ENCODE measurements at places on chromosomes 2 and 18. TPM values are rescaled to one million over a fixed set of nuclear protein-coding genes. Genes with fewer than 3 reads are reported as not detected.

DNA sequence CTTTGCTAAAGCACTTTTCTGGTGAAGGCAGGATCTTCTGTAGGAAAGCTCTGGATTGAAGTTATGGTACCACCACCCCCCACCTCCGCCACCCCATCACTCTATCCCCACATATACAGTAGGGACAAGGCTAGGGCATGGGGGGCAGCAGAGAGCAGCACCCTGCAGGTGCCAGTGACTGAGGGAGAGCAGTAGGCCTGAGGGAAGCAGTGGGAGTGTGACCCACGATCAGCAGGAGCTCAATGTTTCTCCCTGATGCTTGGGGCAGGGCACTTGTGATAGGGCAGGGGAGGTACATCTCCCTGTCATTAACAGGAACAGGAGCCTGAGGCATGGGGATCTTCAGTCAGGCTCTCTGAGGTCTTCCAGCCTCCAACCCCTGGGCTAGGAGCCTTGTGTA, 121.6 kb downstream of the ZFP36L2 start:
- H3K4me3 ChIP-seq = no peak overlapping the region
- H3K27ac ChIP-seq = no peak overlapping the region
- no peaks in the 10 kb centered on the region for H3K27me3 ChIP-seq
- no peaks in the 10 kb centered on the region for H3K36me3 ChIP-seq
- DNase-seq = no peak
- H3K4me1 ChIP-seq = peaks cover 11% of the 10 kb centered on the region

Gene CTAGE1
- total RNA-seq = 0.12 TPM

Gene MYOM1
- 0.57 TPM for total RNA-seq

GRCh38 chr2:46118656-46119371, 178.4 kb upstream of the EPAS1 start:
- peak; percentile 52 for DNase-seq
- no peak overlapping the region for H3K27ac ChIP-seq
- H3K36me3 ChIP-seq = no peaks in the 10 kb centered on the region

Gene PLEK
- total RNA-seq = not detected

Gene LIMS3
- total RNA-seq = 3.2 TPM

DNA sequence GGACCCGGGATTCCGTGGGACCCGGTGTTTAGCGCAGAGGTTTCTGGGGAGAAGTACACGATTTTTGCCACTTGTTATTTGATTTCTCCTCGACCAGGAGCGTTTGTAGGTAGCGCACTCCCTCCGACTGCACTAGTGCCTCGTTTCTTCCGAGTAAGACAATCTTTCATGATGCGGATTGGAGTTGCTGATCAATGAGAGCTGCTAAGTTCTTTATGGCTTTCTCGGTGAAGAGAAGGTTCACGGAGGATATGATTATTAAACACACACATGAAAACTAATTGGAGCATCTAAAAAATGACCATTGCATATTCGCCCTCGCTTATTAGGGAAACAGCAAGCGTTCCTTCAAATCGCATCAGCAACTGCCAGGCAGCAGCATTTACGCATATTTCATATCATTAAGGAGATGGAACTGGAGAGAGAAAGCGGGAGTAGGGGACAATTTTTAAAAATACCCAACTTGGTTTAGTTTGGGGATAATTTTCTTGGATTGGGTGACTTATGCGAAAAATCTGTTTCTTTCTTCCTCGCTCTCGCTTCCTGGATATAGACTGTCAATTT, 616 bp downstream of the EML6 start:
- peak overlapping the region; percentile 81 for H3K4me3 ChIP-seq
- DNase-seq = no peak
- no peak overlapping the region for H3K27ac ChIP-seq

Gene OR6B2
- not detected for total RNA-seq

- no peaks in the 10 kb centered on the region for H3K36me3 ChIP-seq
- no peaks in the 10 kb centered on the region for H3K27me3 ChIP-seq
- peak; percentile 72 for DNase-seq
- H3K27ac ChIP-seq = peak overlapping the region; percentile 88
Observed at GRCh38 chr2:223797811-223798721, 39.3 kb downstream of the AP1S3 start.

Gene LAMA3
- 0.50 TPM for total RNA-seq

Gene CKAP2L
- 2.1 TPM for total RNA-seq

GRCh38 chr2:68385220-68385906, 20.3 kb downstream of the PLEK start:
- no peak overlapping the region for H3K27ac ChIP-seq
- no peaks in the 10 kb centered on the region for H3K4me1 ChIP-seq
- no peak for DNase-seq
- no peak overlapping the region for H3K4me3 ChIP-seq
- H3K27me3 ChIP-seq = peaks cover 17% of the 10 kb centered on the region

Gene SERPINB11
- total RNA-seq = not detected

DNA sequence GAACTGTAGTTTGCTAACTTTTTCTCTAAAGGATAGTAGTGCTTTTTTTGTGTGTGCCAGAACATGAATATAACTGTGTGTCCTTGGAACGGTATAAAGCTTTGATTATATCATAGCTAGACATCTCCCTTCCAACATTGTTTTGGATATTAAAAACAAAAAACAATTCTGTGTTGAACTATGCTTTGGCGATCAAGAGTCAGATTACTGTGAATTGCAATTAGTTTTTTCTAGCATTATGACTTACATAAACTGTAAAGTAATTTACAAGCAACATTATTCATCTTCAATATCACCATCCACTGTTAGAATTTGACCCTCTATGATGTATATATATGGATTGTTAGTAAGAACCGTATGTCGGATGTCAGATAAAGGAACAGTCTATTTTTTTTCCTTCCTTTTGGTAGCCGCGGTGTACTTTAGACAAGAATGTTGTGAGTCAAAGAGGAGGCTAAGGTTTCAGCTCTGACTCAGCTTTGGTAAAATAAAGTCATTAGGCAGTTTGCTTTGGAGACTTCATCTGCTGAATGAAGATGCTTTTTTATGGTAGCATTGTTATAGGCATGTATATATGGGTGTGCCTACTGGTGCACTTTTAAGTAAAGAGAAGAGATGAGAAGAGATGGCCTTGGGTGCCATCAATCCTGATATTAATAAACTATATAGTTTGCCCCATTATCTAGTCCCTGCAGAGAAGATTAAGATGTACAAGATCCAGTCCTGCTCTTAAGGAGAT, 76.4 kb downstream of the LTBP1 start:
- no peaks in the 10 kb centered on the region for H3K27me3 ChIP-seq
- DNase-seq = peak; percentile 92
- H3K4me1 ChIP-seq = peaks cover 28% of the 10 kb centered on the region
- peak overlapping the region; percentile 84 for H3K27ac ChIP-seq

Gene ZNF892
- total RNA-seq = 5.9 TPM

GRCh38 chr2:240596491-240596931, 10.0 kb downstream of the CAPN10 start:
- peaks cover 2% of the 10 kb centered on the region for H3K36me3 ChIP-seq
- H3K4me3 ChIP-seq = no peak overlapping the region
- no peak overlapping the region for H3K27ac ChIP-seq
- H3K4me1 ChIP-seq = peaks cover 2% of the 10 kb centered on the region
- no peak for DNase-seq

Gene CYP26B1
- 0.77 TPM for total RNA-seq

DNA sequence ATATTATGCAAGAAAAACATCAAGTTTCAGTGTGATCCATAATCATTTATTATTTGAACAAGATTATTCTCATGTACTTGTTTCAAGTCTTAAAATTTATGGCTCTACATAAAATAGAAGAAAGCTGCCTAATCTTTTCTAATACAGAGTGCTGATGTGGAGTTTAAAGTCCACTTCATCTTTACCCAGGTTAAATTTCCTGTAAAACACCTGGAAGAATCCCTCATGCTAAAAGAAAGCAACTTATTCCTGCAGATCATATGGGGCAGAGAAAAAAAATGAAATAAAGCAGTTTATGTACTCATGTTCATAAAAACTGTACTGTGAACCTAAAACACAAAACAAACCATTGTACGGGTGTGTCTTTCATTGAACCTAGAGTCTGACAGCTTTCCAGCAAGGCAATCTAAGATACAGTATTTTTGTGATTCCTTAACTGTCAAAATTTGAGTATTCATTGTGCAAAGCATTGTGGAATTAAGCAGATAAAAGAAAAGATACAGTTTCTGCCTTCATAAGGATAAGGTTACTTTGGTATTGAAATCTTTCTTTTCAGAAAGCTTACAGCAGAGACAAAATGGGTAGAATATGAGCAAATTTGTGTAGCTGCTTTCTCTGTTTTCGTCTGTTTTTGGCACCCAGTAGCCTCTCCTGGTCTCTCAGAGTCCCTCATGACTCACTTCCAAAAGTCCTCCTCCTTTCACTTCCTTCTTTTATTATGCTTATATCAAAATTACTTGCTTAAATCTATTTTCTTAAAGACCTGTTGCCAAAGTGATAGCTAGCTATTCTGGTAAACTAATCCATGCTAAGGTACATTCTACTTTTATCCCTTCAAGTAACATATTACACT, 26.9 kb upstream of the GLS start:
- H3K36me3 ChIP-seq = no peaks in the 10 kb centered on the region
- DNase-seq = no peak
- H3K27me3 ChIP-seq = no peaks in the 10 kb centered on the region
- H3K27ac ChIP-seq = no peak overlapping the region
- peaks cover 11% of the 10 kb centered on the region for H3K4me1 ChIP-seq

- no peak overlapping the region for H3K4me3 ChIP-seq
- no peak overlapping the region for H3K27ac ChIP-seq
- no peaks in the 10 kb centered on the region for H3K36me3 ChIP-seq
- peaks cover 14% of the 10 kb centered on the region for H3K4me1 ChIP-seq
- H3K27me3 ChIP-seq = no peaks in the 10 kb centered on the region
Observed at GRCh38 chr2:219553463-219553963, 9.7 kb downstream of the TMEM198 start.

- no peak for DNase-seq
- H3K4me1 ChIP-seq = no peaks in the 10 kb centered on the region
- H3K27ac ChIP-seq = no peak overlapping the region
- H3K4me3 ChIP-seq = no peak overlapping the region
- H3K36me3 ChIP-seq = no peaks in the 10 kb centered on the region
Observed at GRCh38 chr2:97730245-97730644, 16.9 kb downstream of the ZAP70 start.

GRCh38 chr2:129716781-129717559, 262.5 kb upstream of the RAB6C start:
- no peaks in the 10 kb centered on the region for H3K27me3 ChIP-seq
- no peak overlapping the region for H3K27ac ChIP-seq
- H3K4me1 ChIP-seq = no peaks in the 10 kb centered on the region
- no peak for DNase-seq
- H3K36me3 ChIP-seq = no peaks in the 10 kb centered on the region

GRCh38 chr18:34050661-34051060, 174.1 kb downstream of the NOL4 start:
- H3K27ac ChIP-seq = no peak overlapping the region
- H3K4me1 ChIP-seq = no peaks in the 10 kb centered on the region
- no peaks in the 10 kb centered on the region for H3K36me3 ChIP-seq
- no peak overlapping the region for H3K4me3 ChIP-seq
- H3K27me3 ChIP-seq = no peaks in the 10 kb centered on the region

DNA sequence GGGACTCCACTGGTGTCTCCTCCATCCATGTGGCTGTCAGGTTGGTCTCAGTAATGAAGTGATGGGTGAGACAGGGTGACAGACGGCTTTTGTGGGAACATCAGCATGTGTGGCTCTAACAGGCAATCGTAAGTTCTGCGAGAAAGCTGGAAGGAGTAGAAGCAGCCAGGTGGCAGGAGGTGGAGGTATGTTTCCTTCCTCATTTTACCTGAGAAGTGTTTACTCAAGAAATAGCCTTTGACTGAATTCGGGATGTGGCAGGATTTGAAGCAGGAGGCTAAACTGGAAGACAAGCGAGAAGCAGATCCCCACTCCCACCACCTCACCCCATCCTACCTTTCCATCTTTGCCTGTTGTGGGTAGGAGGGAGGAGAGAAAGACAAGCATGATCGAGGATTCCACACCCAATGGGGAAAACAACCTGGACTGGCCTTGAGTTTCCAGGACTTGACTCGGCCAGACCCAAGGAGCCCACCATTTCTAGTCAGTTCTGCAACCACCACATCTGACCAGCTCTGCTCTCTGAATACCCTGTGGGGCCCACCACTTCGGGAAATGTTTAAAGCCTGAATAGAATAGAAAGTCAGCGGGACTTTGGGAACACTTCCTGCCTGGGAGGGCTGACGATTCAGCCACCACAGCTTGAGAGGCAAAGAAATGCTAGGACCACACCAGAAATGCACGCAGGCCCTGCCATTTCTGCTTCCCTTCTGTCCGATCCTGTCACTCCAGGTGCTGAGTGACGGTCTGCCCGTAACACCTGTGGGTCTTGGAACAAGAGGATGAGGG, 1.2 kb downstream of the ABCG8 start:
- H3K36me3 ChIP-seq = no peaks in the 10 kb centered on the region
- DNase-seq = no peak
- no peak overlapping the region for H3K4me3 ChIP-seq
- H3K27ac ChIP-seq = no peak overlapping the region
- peaks cover 6% of the 10 kb centered on the region for H3K27me3 ChIP-seq
- H3K4me1 ChIP-seq = no peaks in the 10 kb centered on the region

- peak; percentile 41 for DNase-seq
- peaks cover 13% of the 10 kb centered on the region for H3K4me1 ChIP-seq
- peak within 1 kb of the TSS; percentile 62 for H3K4me3 ChIP-seq
- no peaks in the 10 kb centered on the region for H3K36me3 ChIP-seq
Observed at GRCh38 chr18:36297417-36298125, at the start of gene FHOD3. TSS of gene FHOD3 (plus strand) at chr18:36297713. CDS start at chr18:36297836, 123 bp downstream.

Gene SMYD1
- not detected for total RNA-seq

Gene SERPINB4
- total RNA-seq = not detected

DNA sequence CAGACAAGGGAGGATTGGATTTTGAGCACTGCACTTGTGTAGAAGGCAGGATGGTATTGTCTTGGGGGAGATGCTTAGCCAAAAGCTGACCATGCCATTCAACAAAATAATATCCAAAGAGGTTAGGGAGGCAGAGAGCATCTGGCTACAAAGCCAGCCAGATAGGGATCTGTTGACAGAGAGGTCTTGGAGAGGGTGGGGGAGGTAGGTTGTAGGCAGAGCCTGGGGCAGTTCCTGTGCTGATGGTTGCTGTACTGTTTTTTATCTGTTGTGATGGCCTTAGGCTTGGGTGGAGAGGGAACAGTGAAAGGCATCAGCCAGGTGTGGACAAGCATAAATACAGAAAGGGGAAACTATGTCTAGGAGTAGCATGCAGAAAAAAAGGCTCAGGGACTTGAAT, 100.9 kb downstream of the AQP4 start:
- H3K4me1 ChIP-seq = no peaks in the 10 kb centered on the region
- no peak overlapping the region for H3K4me3 ChIP-seq
- no peaks in the 10 kb centered on the region for H3K36me3 ChIP-seq
- H3K27ac ChIP-seq = no peak overlapping the region

Gene CPO
- total RNA-seq = not detected

- H3K27me3 ChIP-seq = no peaks in the 10 kb centered on the region
- H3K4me1 ChIP-seq = peaks cover 11% of the 10 kb centered on the region
- H3K27ac ChIP-seq = no peak overlapping the region
- H3K4me3 ChIP-seq = no peak overlapping the region
- peak; percentile 49 for DNase-seq
Observed at GRCh38 chr2:27021253-27022049, 11.3 kb upstream of the TMEM214 start.
